Esophagus squamous epithelium (tissue), 5 donors: ENCODE measurements at places on chromosomes 6 and 20.

- DNase-seq: no peak
These were observed 114.7 kb upstream of the BACH2 start for GRCh38 chr6:90411292-90411781.

DNA sequence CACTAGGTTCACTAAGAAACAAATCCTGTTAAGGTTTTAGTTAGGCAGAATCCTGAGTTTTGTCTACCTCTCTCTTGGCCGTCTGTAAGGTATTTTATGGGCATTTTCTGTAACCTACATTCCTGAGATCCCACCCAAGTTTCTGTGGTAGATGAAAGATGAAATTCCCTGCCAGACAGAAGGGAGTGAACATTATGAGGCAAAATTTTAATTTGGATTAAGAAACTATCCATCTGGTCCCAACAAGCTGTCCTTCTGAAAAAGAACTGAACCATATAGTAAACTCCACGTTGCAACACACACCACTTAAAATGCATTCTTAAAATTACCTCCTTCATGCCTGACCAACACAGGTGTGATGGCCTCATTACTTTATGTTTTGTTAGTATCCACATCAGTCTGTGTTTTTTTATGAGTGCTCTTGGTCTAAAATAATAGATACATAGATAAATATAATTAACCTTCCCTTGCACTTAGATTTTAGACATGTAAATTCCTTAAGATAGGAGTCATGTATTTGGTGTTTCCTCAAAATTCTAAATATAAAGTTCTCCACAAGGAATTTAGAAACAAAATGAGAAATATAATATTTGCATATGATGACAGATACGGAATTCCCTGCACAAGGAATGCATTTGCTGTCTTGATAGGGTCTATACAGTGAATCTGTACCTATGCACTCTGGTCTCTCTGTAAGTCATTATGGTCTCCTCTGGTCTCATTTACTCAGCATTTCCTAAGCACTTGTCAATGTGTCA is 86.5 kb downstream of the CHD6 start:
- DNase-seq: no peak

GRCh38 chr6:43246301-43247113 is 3.2 kb downstream of the TTBK1 start:
- DNase-seq: no peak

GRCh38 chr6:76942203-76942966 is 520.9 kb downstream of the HTR1B start:
- DNase-seq: no peak

DNA sequence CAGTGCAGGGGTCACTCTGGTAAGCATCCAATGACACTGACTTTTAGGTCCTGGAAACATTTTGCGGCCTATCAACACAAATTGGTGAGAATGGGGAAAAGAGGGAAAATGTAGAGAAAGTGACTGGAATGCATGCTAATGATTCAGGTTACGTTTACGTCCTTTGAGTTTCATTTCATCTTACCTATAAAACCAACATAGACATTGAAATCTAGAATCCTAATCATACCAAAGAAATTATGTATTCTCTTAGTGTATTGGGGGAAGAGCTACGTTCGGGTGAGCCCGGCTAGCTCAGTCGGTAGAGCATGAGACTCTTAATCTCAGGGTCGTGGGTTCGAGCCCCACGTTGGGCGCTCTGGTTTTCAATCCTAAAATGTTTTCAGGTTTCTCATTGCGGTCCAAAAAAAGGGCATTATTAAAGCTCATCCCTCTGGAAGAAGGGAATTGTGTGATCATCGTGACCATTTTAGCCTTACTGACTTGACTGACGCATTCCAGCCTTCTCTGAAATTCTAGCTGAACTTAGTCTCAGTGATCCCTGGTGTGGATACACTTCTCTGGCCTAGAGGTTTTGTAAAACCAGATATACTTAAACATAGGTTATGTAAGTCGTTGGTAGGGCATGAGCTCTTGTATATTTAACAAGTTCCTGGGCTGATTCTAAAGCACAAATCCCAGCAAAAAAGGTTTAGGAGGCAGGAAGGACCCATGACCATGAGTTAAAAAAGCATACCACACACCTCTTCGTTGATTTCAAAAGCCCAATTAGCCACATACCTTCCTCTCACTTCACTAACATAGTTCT is 18.3 kb downstream of the HMGN4 start:
- no peak for DNase-seq

DNA sequence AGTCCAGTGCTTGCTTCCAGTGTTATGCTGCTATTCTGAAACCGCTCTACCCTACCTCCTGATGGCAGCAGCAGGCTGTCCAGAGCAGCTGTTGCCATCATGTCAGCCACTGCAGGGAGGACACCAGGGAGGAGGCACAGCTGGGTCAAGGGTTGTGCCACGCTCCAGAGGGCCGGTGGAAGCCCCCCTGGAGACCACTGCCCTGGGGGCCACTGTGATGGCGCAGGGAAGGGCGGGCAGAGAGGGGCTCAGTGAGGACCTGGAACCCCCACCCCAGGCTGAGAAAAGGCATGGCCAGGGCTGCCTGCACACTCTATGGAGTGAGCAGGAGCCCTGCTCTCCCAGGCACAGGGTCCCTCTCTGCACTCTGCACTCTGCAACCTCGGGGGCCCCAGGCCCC is 271.3 kb upstream of the BTBD3 start:
- no peak for DNase-seq

DNA sequence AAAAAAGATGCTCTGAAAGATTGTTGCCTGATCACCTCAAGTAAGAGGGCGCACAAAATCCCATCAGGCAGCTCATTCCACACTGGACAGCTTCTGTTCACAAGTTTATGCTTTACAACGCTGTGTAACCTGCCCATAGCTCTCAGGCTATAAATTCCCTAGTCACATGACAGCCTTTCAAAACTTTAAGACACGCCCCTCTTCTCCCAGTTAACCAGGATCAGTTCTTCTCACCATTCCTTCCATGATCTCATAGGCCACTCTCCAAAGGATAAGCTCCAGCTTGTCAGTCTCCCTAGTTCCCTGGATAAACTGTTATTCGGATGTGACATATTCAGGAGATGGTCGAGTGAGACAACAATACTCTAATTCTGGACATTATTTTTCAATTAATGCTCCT is 15.0 kb downstream of the ADNP start:
- no peak for DNase-seq

- DNase-seq: no peak
These were observed 111.0 kb downstream of the PLCB4 start for GRCh38 chr20:9179867-9180266.

GRCh38 chr6:47308552-47309290 is 984 bp downstream of the TNFRSF21 start:
- no peak for DNase-seq

GRCh38 chr6:130366107-130367005 is 539 bp downstream of the TMEM200A start:
- no peak for DNase-seq

DNA sequence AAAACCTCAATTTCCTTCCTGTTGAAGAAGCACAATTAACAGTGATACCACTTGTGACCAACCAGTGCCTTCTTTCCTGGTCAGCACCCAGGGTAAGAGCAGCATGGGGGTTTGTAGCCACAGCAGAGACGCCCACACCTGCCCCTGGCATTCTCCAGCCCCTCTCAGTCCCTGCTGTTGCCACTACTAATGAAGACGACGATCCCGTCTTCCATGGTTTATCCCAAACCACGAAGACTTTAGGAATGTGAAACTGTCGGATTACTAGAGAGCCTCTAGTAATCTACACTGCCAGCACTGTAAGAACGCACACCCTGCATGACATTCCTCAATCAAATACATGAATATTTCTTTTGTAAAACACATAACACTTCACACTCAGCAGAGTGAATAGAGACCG is 60.0 kb downstream of the GINS1 start:
- DNase-seq: no peak

- no peak for DNase-seq
These were observed 3.7 kb downstream of the RPS6KA2 start for GRCh38 chr6:166623318-166623717.

DNA sequence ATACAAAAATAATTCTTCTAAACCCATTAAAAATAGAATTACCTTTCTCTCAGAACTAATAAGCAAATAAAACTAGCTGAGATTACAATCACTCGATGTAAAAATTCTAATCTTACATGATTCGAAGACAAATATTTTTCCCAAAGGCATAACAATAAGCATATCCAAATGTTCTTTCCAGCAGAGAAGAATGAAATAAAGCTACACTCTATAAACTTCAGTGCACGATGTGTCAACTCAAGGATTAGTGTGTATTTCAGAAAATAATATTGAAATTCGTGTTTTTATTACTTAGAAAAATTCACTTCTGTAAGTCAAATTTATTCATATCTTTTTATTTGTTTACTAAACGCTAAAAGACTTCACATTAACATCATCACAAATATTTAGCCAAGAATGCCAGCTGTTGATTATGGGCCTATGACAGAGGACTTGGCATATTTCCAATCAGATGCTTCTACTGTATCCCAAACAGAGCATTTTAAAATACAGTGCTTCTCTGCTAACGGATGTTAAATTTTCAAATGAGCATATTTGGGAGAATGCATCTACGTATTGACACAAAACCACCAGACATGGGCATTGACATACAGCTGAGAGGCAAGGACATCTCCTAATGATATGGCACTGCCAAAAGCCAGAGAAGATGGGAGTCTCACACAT is 54.7 kb upstream of the PDE7B start:
- no peak for DNase-seq

GRCh38 chr6:65191471-65191870 is 515.6 kb downstream of the EYS start:
- no peak for DNase-seq

- no peak for DNase-seq
These were observed 184.5 kb upstream of the PDE10A start for GRCh38 chr6:165847407-165848085.

DNA sequence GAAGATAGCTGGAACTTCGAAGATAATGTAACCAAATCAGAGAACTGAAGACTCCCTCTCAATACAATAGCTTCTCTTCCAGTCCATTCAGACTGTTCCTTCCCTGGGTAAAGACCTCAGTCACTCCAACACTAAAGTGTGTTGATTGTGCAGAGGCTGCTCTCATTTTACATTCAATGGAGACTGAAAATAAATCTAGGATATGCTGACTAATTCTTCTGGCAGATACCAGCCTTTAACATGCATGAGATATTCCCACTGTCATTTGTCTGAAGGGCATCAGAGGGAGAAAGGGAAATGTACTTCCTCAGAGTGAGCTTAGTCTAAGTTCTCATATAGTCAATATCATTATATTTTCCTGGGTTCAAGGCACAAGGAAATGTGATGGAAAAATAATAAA is 166.4 kb upstream of the IRAK1BP1 start:
- no peak for DNase-seq

DNA sequence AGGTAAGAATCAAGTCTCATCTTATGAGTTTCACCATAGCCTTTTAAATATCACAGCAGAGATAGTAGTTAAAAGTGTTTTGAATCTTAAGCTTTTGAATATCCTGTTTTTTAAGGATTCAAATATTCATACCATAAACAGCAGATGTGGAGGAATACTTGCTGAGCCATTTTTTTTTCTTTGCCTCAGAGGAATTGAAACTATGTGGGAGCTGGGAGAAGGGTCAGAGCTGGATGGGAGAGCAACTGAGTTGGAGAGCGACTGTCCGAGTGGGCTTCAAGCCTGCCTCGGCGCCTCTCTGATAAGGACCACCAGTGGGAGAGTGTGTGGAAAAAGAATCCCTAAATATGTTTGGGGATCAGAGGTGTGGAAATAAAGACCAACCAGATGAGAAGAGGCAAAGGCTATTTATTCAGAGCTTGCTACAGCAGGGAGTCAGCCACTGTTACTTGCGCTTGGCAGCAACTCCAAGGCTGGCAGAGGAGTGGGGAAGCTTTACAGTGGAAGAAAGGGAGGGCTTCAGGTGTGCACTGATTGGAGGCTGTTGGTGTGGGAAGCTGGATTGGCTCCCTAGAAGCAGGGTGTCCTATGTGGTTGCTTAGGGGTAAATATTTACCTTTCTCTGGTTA is 34.3 kb upstream of the MCUR1 start:
- no peak for DNase-seq

GRCh38 chr6:69792292-69792691 is 4.5 kb downstream of the LMBRD1 start:
- no peak for DNase-seq

GRCh38 chr6:11912420-11912819 is 99.7 kb upstream of the HIVEP1 start:
- DNase-seq: no peak

GRCh38 chr20:44280387-44280786 is 30.6 kb downstream of the FITM2 start:
- no peak for DNase-seq

DNA sequence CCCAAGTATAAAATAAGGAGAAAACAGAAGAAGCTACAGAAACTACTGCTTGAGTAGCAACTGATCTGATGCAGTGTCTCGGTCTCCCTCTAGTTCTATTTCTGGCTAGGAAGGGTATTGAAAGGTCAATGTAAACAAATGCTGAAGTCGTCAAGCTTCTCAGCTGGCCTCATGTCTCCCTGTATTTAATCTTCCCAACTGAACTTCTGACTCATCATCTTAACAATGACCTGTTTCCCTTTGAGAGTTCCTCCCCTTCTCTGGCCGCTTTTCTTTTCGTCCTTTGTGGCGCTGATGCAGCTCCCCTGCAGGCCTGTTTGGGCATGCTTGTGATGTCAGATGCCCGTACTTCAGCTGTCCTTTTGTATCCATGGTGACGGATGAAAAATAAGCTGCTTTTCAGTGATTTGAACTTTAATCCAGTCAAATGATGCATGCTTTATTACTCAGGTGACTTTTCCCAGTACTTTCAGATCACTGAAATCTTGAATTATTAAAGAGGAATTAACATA is 7.8 kb upstream of the LCA5 start:
- no peak for DNase-seq

DNA sequence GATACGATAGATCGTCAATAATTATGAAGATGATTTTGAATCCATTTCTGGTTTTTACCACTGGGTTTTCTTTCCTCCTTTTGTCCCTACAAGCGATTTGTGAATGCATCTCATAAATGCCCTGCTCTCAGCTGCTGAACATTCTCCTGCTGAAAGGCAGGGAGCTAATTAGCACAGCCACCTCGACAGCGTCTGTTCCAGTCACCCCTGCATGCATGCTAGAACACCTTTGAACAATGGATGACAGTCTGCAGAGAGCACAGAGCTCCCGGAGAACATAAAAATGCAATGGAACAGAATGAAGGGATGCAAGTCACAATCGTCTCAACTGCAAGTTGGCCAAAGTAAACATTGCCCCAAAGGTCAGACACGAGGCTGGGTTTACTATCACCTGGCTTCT is 105.8 kb downstream of the SLC35B3 start:
- no peak for DNase-seq

DNA sequence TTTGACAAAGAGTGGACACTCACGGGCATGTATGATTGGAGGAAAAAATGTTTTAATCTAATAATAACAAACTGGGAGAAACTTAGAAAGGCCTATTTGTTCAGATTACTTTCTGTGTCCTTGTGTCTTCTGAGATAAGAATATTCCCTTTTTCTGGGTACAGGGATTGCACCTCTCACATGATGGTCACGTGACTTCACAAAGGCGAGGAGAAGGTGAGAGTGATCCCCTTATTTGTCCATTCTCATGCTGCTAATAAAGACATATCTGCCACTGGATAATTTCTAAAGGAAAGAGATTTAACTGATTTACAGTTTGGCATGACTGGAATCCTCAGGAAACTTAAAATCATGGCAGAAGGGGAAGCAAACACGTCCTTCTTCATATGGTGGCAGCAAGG is 989.7 kb upstream of the FLRT3 start:
- no peak for DNase-seq

GRCh38 chr6:146878168-146878951 is 279.6 kb downstream of the ADGB start:
- DNase-seq: no peak
